Gastroesophageal sphincter (tissue), 4 donors: ENCODE measurements at places on chromosomes 11 and 22. TPM values are rescaled to one million over a fixed set of nuclear protein-coding genes. Genes with fewer than 3 reads are reported as not detected.

Gene SOX10
- 6.9 TPM for total RNA-seq

Gene LDHA
- total RNA-seq, result 394 TPM

Gene TTC12
- 10.8 TPM for total RNA-seq

DNA sequence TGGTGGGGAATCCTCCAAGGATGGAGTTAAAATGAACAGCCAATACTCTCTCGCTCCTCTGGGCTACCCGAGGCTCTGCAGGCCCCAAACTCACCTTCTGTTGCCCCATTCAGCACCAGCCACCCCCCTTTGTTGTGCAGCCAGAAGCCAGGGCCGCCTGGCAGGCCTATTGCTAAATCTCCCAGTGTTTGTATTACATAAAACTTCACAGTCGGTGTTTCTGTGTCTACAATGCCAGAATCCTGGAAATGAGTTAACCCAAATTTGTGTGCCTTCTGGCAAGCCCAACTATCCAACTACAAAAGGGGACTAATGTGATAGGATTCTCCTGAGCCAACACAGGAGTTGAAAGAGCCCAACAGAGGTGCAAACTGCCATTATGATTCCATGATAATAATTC, 9.3 kb downstream of the KCNJ5 start:
- ATAC-seq, result no peak

DNA sequence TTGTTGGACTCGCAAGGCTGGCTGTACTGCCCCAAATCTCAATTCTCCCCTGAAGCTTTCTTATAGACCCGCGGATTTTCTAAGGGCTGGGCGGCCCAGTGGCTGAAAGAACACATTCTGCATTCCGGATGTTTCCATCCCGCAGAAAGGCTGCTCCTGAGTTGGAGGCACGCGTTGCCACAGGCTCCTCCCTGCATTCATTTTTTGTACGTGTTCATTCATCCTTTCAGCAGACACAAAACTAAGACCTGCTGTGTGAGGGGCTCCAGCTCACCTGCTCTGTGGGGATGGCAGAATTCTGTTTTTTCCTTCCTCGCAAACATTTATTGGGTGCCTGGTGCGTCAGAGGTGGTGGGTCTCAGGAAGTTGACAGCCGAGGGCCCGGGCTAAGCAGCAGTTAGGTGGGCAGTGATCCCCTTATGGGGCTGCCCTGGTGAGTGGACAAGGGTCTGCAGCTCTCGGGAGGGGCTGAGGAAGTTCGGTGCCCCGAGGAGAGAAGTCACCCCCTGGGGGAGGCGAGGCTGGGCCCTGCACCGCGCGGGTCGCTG, 23.7 kb downstream of the SHANK3 start:
- peak; percentile 28 for ATAC-seq

GRCh38 chr11:26953770-26954392, 40.0 kb upstream of the FIBIN start:
- no peak for ATAC-seq

GRCh38 chr11:31106326-31106725, 263.2 kb downstream of the DCDC1 start:
- no peak for ATAC-seq

GRCh38 chr22:38443628-38444521, 11.1 kb downstream of the KCNJ4 start:
- no peak for ATAC-seq

- peak; percentile 47 for ATAC-seq
These were observed 18.4 kb downstream of the BCL9L start for GRCh38 chr11:118907051-118908042.

GRCh38 chr11:957212-957920, 31.7 kb downstream of the AP2A2 start:
- no peak for ATAC-seq
